ENCODE measurements at places on chromosomes 4 and X.

DNA sequence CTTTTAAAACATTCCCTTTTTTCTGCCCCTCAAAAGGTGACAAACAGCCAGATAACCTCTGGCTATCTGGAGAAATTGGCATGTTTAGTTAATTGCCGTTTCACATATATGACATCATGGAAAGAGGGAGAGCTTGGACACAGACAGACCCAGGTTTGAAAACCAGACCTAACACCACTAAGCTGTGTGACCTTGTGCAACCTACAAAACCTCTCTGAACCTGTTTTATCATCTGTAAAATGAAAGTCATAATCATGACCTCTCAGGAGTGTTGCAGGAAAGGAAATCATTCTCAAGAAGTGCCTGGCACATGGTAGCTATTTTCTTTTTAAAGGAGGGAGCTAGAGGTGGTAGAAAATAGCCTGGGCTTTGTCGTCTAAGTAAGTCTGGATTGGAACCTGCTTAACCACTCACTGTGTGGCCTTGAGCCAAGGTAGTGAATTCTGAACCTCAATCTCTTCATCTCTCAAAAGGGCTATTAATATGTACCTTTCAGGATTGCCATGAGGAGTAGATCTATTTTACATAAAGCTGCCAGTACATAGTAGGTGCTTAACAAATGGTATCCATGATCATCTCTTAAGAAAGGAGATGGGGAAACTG is 363.5 kb downstream of the BCOR start:
- DNase-seq = no peak

- no peak for DNase-seq
Measured at GRCh38 chr4:3822230-3822947, 56.2 kb downstream of the ADRA2C start.

- DNase-seq = peak; percentile 56
Measured at GRCh38 chr4:71009890-71010588, 16.6 kb downstream of the DCK start.

DNA sequence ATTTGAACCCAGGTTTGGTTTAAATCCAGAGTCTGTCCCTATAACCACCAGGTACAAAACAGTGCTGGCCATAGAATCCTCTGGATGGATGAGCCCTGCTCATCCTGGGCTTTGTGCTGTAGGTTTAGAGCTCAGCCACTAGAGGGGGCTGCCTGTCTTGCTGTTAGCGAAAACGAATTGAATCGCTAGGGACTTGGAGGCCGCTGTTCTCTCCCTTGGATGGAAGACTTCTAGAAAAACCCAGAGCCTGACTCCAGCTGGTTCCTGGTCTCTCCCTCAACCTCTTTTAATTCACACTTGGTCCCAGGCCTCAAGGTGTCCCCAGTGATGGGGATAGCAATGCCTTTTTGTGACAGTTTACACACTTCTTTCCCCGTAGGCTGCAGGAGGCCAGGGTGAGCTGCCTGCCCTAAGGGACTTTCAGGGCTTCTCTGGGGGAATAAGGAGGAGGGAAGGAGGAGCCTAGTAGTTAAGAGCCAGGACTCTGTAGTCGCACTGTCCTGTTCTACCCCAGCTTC is 8.7 kb downstream of the RIPPLY1 start:
- DNase-seq = peak; percentile 47

DNA sequence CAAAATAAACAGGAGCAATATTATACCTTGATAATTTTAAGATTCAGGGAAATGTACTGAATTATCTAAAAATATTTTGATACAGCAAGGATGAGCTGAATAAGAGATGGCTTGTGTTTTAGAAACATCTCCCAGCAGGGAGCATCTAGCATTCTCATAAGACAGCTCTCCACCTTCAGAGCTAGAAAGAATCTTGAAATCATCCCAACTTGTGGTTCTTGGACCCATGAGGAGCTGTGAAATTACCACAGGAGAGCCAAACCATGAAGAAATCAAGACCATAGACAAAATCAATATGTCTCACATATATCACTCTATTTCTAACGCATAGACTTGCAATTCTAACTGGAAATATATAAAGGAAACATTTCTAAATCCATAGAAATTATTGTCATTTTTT is 210.6 kb upstream of the DKK2 start:
- DNase-seq = no peak

GRCh38 chr4:106301393-106302061 is 14.5 kb downstream of the TBCK start:
- no peak for DNase-seq

DNA sequence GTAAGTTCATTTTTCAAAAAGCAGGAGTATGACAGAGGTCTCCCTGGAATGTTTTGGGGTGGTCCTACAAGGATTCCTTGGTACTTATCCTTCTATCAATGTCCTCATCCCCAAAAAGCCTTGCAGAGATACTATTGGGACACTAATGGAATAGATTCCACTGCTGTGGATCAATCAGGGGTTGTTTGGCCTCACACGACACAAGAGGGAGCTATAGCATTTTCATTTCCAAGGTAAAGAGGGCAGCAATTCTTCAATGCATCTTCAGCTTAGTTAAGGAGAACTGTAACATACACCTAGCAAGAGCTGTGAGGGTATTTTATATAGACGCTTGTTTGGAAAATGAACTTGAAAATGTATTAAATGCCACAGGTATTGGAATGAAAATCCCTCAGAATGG is 50.9 kb downstream of the USP26 start:
- DNase-seq = no peak

DNA sequence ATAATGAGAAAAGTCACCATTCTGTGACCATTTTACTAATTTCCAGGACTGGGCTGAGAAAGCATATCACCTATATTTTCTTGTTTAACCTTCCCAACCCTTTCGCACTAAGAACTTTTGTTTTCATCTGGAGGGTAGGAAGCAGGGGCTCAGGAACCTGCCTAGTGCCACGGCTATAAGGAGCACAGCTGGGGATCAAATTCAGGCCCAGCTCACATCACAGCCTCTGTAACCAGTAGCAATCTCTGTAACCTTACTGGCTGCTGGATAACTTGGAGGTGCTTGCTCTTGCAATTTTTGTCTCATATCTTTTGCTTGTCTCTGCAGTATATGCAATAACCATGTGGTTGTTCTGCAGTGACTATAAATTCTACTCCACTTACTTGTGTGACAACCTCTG is 76.7 kb upstream of the PLAC1 start:
- DNase-seq = no peak

DNA sequence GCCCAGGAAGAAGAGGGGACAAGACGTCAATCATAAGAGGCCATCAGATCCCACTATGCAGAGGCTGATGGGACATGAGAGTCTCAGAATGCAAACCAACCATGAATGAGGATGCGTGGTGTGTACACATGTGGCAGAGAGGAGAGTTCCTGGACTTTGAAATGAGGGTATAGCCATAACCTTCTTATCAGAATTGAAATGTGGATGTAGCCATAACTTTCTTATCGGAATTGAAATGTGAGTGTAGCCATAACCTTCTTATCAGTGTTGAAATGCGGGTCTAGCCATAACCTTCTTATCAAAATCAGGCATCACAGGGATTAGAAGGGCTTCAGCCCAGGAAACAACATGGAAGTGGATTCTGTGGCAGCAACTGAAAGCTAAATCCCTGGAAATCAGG is 415.5 kb upstream of the FAT1 start:
- no peak for DNase-seq

DNA sequence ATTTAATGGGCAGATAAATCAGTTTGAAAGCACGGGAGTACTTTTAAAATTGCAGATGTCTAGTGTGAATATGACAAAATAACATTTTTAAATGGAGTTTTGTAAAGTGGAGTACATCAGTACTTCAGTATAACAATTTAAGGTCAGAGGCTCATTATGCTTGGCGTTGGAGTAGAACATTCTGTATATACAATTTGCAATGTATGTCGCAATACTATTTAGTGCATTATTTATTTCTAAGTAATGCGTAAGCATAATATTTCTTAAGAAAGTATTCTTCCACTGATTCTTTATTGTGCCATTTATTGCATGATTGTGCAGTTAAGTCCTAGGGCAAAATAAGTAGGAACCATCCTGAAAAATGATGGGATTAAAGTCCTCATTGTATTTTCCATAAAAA is 461.6 kb downstream of the AFF2 start:
- DNase-seq = no peak

GRCh38 chr4:155639704-155640523 is 26.7 kb upstream of the GUCY1A1 start:
- no peak for DNase-seq

GRCh38 chrX:1658071-1658491 is 43.2 kb downstream of the ASMT start:
- peak; percentile 17 for DNase-seq

DNA sequence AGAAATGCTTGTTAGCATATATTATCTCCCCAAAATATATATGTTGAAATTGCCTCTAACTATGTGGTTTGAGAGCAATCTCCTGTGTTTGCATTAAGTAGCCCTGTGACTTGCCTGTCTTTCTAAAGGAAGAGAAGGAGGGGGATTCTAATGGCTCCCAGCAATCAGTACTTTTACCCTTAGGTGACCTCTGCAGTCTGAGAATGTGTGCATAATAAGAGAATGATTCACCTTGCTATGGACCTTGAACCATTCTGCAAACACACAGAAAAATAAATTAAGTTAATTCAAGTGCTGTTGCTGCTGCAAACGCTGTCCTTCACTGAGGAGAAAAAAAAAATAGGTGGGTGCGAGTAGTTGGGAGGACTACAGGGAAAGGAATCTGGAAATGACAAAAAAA is 322.2 kb downstream of the IQCM start:
- DNase-seq = no peak

DNA sequence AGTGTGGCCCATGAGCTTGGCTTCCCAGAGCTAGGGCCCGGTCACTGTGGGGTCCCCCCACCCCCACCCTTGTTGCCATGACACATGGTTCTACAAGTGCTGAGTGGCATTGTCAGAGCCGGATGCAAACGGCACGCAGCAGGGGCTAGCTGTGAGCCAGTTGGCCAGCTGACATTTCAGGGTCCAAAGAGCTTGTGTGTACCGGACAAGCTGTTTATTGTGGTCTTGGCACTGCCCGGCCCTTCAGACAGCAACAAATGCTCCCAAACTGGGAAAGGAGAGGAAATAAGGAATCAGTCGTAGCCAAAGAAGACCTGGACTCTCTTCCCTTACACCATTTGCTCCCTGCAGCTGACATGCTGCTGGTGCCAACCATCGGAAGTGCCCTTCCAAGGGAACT is 36.8 kb downstream of the TSC22D3 start:
- no peak for DNase-seq

GRCh38 chrX:12906046-12906761 is at the start of gene TLR8:
Gene TLR8 (plus strand): TSS chrX:12906620. CDS start chrX:12906707, 87 bp downstream.
- DNase-seq = no peak

DNA sequence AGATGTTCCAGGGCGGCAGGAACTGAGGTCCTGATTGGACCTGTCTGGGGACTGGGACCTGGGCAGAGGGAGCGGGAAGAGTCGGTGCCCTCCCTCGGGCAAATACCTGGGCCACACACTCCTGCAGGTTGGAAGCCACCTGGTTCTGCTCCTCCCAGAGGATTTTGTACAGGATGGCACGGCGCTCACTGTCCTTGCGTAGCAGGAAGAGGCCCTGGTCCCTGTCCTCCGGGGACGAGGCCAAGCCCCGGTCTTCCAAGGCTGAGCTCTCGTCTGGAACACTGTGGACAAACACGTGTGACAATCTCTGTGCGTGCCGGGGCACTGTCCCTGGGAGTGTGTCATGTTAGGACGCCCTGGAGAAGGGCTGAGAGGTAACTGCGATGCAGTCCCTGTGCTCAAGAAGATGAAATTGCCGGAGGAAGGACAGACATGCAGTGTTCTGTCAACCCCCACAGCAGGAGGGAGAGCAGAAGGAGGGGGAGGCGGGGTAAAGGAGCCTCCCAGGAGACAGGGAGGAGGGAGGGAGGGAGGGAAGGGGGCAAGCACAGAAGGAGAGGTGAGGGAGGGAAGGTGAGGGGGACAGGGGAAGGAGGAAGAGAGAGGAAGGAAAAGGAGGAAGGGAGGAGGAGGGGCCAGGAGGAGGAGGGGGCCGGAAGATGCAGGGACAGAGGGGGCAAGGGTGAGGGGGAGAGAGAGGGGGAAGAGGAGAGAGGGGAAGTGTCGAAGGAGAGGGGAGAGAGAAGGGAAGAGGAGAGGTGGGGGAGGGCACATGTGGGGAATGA is 29.0 kb downstream of the PDHA1 start:
- DNase-seq = no peak

GRCh38 chr4:17058536-17058915 is 160.1 kb upstream of the LDB2 start:
- DNase-seq = no peak

- DNase-seq = no peak
Measured at GRCh38 chr4:113539408-113539807, 222.1 kb downstream of the CAMK2D start.

- DNase-seq = no peak
Measured at GRCh38 chr4:47862297-47862696, 24.4 kb upstream of the CORIN start.

DNA sequence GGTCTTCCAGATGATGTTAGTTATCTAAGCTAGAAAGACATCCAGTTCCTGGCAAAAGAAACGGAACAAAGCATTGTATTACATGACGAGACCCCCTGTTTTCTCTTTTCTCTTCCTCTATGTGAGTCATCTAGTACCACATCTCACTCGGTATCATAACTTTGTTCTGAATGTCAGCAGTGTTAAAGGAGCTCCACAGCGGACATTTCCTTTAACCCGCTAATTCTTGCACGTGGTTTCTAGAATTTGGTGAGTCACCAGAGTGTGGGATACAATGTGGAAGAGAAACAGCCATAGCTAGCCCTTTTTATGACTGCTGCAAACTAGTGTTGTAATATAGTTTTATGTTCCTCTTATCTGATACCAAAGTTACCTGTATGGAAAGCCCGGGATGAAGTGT is 243.7 kb downstream of the TENM3 start:
- no peak for DNase-seq

DNA sequence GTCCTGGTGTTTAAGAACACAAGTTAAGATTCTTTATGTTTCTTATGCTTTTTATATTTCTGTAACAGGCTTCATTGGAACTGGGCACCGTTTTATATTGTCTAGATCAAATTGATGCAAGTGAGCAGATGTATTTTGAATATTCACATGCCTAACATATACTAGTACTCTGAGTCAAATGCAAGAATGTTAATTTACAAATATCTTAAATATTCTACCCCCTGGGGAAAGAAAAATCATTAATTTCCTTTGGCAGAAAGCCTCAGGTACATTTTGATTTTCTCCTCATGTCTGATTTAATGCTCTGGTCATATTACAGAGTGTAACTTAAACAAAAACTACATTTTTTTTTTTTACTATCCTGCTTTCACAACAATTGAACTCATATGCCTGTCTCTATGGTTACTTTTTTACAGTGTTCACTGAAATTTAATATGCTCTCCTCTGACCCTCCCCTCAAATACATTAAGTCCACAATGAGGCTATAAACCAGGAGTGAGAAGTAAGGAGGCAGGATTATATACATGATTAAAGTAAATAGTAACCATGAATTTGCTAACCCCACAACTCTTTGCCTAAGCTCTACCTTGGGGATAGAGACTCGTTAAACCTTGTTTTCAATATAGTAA is 2.4 kb upstream of the NSUN7 start:
- DNase-seq = no peak

- DNase-seq = no peak
Measured at GRCh38 chrX:68757331-68757730, 71.5 kb upstream of the EFNB1 start.

Data from CD4-positive, alpha-beta T cell treated with Interleukin-15 for 4 hours (primary cell).